ENCODE measurements at places on chromosomes 6 and 20. TPM values are rescaled to one million over a fixed set of nuclear protein-coding genes. Genes with fewer than 3 reads are reported as not detected.

NKAIN2 gene
- total RNA-seq = not detected

GRCh38 chr6:117393045-117393444 lies 32.7 kb downstream of the ROS1 start:
- DNase-seq = no peak
- no peaks in the 10 kb centered on the region for H3K4me1 ChIP-seq
- H3K27me3 ChIP-seq = no peaks in the 10 kb centered on the region
- no peak overlapping the region for H3K4me3 ChIP-seq

DNA sequence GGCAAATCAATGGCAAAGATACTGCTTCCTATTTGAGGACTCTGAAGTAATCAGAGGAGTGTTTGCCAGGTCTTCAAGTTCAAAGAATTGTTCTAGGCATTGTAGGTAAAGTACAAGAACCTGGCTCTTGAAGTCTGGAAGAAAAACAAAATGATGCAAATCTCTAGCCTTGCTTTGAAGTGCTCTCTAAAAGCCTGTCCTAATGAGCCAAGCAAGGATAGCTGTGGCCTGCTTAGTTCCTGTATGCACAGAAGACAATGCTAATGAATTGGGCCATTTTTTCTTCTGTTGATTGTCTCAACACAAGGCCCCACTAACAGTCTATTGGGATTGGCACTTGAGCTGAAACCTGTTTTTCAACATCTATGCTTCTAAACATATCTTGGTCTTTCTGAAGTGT lies 165.0 kb upstream of the POU3F2 start:
- H3K27me3 ChIP-seq = peaks cover 17% of the 10 kb centered on the region
- no peak for DNase-seq
- H3K4me1 ChIP-seq = no peaks in the 10 kb centered on the region
- no peak overlapping the region for H3K27ac ChIP-seq

DNA sequence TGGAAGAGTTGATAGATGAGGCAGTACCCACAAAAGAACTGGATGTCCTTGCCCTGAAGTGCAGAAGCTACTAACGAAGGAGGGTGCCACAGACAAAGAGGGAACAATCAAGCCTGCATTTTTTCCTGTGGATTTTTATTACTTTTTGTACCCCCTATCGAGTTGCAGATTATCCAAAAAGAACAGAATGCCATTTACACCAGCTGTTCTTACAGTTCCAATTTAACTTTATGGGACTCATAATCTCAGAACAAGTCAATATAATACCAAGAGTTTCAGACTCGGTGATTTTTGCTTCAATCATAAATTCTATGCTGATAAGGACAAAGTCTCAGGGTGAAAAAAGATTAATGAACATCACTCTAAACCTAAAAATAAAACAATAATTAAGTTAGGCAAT lies 4.0 kb upstream of the CNKSR3 start:
- H3K36me3 ChIP-seq = no peaks in the 10 kb centered on the region
- no peak overlapping the region for H3K4me3 ChIP-seq
- H3K27me3 ChIP-seq = no peaks in the 10 kb centered on the region
- no peak for DNase-seq
- peaks cover 4% of the 10 kb centered on the region for H3K4me1 ChIP-seq
- no peak overlapping the region for H3K27ac ChIP-seq

GRCh38 chr6:29491574-29491973 lies 3.8 kb upstream of the MAS1L start:
- no peak for DNase-seq
- no peaks in the 10 kb centered on the region for H3K4me1 ChIP-seq

PTK6 gene
- 6.7 TPM for total RNA-seq

- no peaks in the 10 kb centered on the region for H3K4me1 ChIP-seq
- H3K27ac ChIP-seq = no peak overlapping the region
- H3K4me3 ChIP-seq = no peak overlapping the region
- no peaks in the 10 kb centered on the region for H3K36me3 ChIP-seq
Measured at GRCh38 chr6:45807311-45808041, 208.2 kb downstream of the CLIC5 start.

CTAGE9 gene
- not detected for total RNA-seq

METTL24 gene
- total RNA-seq = not detected

DNA sequence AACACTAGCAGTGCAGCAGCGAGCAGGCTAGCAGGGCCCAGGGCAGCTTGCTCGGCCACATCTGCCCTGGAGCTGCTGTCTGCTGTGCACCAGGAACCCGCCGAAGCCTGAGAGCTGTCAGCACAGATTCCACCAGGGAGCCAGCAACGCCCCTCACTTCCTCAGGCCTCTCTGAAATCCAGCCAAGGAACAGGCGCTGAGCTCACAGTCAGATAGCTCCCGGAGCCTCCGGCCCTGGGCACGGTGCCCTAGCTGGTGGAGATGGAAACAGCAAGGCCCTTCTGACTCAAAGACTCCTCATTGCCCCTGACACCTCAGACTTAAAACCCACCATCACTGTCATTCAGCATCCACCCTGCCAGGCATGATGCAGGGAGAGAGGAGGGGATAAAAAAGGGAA lies 839.4 kb downstream of the MAFB start:
- no peaks in the 10 kb centered on the region for H3K4me1 ChIP-seq
- no peak overlapping the region for H3K27ac ChIP-seq
- H3K4me3 ChIP-seq = no peak overlapping the region
- no peak for DNase-seq
- no peaks in the 10 kb centered on the region for H3K36me3 ChIP-seq
- H3K27me3 ChIP-seq = no peaks in the 10 kb centered on the region

DNA sequence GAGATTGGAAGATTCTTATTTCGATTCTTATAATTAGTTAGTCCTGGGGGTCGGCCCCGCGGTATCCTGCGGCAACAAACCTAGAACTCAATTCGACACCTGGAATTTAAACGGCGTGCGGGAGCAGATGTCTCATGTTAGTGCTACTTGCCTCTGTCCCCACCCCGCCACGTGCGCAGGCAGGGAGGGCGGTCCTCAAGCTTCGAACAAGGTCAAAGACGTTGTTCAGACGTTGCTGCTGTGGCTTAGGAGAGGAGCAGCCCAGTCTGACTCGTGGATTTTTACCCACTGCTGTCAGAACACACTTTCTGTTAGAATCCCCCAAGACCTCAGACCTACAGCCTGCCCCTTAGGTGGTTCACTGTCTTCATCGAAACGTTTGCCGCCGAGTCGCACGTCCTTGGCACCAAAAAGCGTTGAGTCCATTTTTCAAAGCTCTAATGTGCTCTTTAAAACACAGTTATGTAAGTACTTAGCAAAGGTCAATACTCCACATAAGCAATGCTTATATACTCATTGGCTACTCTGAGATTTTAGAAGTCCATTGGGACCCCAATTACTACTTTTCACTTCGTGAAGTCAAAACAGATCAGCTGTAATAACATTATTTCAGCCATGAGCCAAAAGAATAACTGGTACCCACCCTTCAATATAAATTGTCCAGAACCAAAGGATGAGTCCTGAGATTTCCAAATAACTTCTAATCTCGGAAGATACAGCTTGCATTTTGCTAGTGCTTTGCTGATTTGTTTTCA lies 2.7 kb upstream of the C6orf62 start:
- peak overlapping the region; percentile 95 for H3K27ac ChIP-seq
- H3K27me3 ChIP-seq = no peaks in the 10 kb centered on the region
- peaks cover 16% of the 10 kb centered on the region for H3K4me1 ChIP-seq
- peak overlapping the region; percentile 39 for H3K4me3 ChIP-seq
- no peak for DNase-seq

GRCh38 chr6:17865798-17866725 lies 121.4 kb downstream of the KIF13A start:
- peak; percentile 98 for DNase-seq
- peaks cover 52% of the 10 kb centered on the region for H3K4me1 ChIP-seq
- peak overlapping the region; percentile 24 for H3K4me3 ChIP-seq

DNA sequence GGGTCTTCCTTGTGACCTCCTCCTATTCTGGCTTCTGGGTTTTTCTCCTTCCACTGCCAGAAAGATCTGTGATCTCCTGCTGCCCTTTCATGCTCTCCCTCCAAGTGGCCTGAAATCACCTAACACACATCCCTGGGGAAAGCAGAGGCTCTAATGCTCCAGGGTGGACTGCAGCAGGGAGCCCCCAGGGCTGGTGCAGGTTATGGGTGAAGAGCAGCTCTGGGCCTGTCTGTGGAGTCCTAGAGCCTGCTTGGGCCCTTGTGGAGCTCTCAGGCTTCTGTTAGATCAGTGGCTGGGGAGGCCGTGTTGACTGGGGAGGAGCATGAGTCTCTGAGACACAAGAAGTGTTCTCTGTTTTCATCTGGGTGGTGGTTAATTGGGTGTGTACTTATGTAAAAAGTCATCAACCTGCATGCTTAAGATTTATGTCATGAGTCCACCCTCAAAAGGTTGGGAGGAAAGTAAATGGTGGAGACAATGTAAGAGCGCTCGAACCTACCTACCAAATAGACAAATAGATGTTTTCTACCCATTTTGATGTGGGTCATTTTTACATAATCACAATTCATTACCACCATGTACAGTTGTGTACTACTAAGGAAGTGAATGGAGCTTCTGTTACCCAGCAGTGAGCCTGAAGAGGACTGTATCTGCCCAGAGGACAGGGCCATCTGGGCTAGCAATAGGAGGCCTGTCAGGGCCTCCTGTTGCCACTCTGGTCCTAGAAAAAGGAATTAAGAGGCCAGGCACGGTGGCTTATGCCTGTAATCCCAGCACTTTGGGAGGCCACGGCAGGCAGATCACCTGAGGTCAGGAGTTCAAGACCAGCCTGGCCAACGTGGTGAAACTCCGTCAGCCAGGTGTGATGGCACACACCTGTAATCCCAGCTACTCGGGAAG lies 32.0 kb upstream of the RNF8 start:
- no peaks in the 10 kb centered on the region for H3K27me3 ChIP-seq
- H3K4me3 ChIP-seq = no peak overlapping the region
- H3K27ac ChIP-seq = no peak overlapping the region
- peaks cover 22% of the 10 kb centered on the region for H3K4me1 ChIP-seq

GRCh38 chr6:31878222-31878621 lies 575 bp downstream of the SLC44A4 start:
- H3K4me3 ChIP-seq = no peak overlapping the region
- no peak for DNase-seq
- no peaks in the 10 kb centered on the region for H3K4me1 ChIP-seq
- no peak overlapping the region for H3K27ac ChIP-seq

DNA sequence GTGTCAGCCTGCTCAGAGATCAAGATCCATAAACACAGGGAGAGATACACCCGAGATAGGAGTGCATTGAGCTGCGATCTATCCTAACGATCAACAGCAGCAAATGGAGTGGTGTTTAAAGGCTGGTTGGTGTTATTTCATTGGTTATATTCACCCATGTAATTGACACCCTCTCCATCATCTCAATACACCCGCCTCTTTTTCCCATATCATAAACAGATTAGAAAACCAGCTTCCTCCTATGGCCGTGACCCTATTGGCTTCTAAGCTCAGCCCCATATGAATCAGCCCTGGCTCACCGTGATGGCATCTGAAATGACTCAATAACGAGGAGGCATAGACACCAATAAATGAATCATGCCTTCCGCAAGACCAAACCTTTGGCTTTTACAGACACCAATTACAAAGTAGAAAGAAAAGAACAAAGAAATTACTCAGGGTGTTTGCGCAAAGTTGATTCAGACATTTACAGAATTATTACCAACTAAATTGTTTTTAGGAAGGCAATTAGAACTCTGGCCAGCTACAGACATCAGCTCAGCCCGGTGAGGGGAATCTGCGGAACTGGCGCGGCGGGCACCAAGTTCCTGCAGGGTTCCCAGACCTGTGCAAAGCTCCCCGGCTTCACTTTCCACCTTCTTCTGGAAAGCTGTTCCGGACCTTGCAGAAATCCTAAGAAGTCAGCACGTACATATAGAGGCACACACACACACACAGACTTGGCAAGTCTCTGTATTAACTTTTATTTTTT lies 11.5 kb downstream of the PMEPA1 start:
- peak; percentile 94 for DNase-seq
- H3K27ac ChIP-seq = peak overlapping the region; percentile 36
- peaks cover 92% of the 10 kb centered on the region for H3K27me3 ChIP-seq
- no peaks in the 10 kb centered on the region for H3K36me3 ChIP-seq
- no peak overlapping the region for H3K4me3 ChIP-seq

COL19A1 gene
- total RNA-seq = not detected

- H3K27ac ChIP-seq = no peak overlapping the region
- no peak overlapping the region for H3K4me3 ChIP-seq
- H3K27me3 ChIP-seq = no peaks in the 10 kb centered on the region
Measured at GRCh38 chr20:30985386-30985785, 272.1 kb upstream of the DEFB115 start.

DNA sequence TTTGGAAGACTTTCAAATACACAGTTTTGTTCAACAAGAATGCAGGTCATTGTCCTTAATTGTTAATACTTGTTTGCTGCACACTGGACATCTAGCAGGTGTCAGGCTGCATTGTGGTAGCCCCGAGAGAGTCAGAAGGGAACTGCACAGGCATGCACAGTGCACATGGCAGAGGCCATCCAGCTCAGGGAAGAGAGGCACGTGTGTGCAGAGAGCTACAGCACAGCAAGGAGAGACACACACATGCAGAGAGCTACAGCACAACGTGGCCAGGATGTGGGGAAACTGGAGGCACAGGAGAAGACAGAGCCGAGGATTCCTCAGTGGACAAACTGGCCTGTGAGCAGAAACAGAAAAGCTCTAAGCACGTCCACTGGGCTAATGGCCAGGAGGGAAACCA lies 272.0 kb downstream of the SMOC2 start:
- no peak overlapping the region for H3K4me3 ChIP-seq
- no peak for DNase-seq
- H3K4me1 ChIP-seq = peaks cover 6% of the 10 kb centered on the region
- H3K36me3 ChIP-seq = no peaks in the 10 kb centered on the region

DNA sequence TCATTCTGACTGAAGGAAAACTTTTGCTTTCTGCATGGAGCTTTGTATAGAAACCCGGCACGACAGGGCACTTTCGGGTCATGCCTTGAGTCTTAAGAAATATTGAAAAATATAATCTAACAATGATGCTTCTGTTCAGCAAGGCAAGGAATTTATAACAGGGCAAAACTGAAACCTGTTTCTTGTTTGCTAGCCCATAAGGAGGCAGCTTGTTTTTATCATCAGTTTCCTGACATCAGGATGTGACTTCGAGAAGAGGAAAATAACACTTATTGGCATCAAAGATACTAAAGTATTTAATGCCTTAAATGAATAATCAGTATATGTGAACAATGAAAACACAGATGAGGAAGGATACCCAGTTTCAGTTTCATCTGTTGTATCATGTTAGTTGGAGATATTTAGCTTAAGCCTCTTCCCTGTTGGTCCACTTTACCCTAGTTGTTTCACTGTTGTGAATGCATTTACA lies 146.5 kb downstream of the CDKAL1 start:
- H3K27ac ChIP-seq = no peak overlapping the region
- no peaks in the 10 kb centered on the region for H3K4me1 ChIP-seq
- H3K4me3 ChIP-seq = no peak overlapping the region
- H3K27me3 ChIP-seq = no peaks in the 10 kb centered on the region
- DNase-seq = no peak
- no peaks in the 10 kb centered on the region for H3K36me3 ChIP-seq

GRCh38 chr6:13548500-13549210 lies 25.7 kb upstream of the SIRT5 start:
- no peaks in the 10 kb centered on the region for H3K27me3 ChIP-seq
- H3K4me1 ChIP-seq = no peaks in the 10 kb centered on the region
- no peaks in the 10 kb centered on the region for H3K36me3 ChIP-seq
- H3K4me3 ChIP-seq = no peak overlapping the region
- H3K27ac ChIP-seq = no peak overlapping the region
- no peak for DNase-seq
